ENCODE measurements at places on chromosomes 12 and 14.

DNA sequence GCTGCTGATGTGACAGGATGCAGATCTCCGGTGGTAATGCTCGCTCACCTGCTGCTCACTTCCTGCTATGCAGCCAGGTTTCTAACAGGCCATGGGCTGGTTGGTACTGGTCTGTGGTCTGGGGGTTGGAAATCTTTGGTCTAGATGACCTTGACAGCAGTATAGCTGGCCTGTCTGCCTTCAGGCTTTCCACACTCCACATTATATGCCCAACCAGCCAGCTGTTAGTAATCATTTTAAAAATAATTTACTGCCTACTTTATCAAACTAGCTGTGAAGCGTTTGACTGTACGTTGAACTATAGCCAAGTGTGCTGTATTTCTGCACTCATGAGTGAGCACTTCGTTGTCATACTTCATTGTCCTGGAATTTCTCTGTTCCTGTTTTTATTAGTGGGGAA lies 424.0 kb upstream of the GARIN6 start:
- DNase-seq, result no peak

GRCh38 chr12:66495709-66496108 lies 183.2 kb downstream of the GRIP1 start:
- no peak for DNase-seq

DNA sequence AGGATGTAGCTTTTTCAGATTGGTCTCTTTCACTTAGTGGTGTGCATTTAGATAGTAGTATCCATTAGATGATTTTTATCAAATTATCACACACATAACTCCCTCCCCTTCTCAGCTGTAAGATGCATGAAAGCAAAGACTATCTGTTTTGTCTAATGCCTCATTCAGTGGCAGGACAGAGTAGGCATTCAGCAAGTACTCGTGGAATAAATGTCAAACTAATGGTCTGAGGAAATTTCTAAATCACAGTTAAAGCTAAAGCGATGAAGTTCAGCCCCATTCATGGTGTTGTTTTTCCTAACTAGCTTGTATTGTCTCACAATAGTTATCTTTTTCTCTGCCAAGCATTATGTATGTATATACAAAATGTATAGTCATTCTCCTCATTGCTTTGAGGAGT lies 16.1 kb downstream of the CCNK start:
- DNase-seq, result no peak

DNA sequence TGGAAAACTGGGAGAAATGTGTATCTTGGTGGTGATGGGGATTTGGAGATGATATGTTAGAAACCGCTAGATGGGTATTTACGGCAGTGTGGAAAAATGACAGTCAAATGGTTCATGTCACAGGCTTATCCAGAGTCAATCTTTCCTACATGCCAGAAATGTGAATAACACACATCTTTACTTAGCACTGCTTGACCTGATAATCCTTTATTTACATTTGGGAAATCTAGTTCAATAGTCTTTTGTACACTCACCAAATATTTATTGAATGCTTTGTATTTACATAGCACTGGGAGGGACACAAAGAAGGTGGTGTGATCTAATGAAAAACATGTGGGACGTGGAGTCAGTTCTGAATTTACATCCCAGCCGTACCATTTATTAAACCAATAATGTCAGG lies 208.2 kb downstream of the DIO2 start:
- DNase-seq, result no peak

DNA sequence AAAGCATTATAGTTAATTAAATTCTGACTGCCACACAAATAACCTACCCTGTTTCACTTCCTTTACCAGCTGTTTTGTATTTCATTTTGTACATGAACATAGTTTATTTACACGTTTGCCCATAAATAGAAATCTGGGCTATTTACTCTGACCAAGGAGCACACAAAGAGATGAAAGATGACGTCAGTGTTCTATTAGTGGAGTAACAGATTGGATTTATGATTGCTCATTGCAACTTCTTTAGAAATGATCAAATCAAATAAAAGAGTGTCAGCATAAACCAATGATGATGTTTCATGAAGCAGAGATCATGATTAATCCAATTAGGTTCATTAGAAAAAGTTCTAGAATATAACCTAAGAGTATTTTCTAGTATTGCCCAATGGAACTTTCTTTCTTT lies 12.0 kb upstream of the RTL1 start:
- DNase-seq, result no peak

Data from SK-N-MC (cell line).